ENCODE measurements at places on chromosomes 2 and 18.
A peak's percentile ranks its signal among the peaks of the same experiment; 100 is the strongest.

GRCh38 chr2:33518929-33519328, 42.5 kb downstream of the RASGRP3 start:
- no peak for DNase-seq

GRCh38 chr2:240510513-240511210, 47.1 kb downstream of the ANKMY1 start:
- no peak for DNase-seq

- DNase-seq: no peak
These were observed 26.7 kb downstream of the LHCGR start for GRCh38 chr2:48728840-48729239.

GRCh38 chr2:165857876-165858275, 63.8 kb upstream of the GALNT3 start:
- no peak for DNase-seq

- peak; percentile 26 for DNase-seq
These were observed 633 bp downstream of the NABP1 start for GRCh38 chr2:191678437-191679100.

DNA sequence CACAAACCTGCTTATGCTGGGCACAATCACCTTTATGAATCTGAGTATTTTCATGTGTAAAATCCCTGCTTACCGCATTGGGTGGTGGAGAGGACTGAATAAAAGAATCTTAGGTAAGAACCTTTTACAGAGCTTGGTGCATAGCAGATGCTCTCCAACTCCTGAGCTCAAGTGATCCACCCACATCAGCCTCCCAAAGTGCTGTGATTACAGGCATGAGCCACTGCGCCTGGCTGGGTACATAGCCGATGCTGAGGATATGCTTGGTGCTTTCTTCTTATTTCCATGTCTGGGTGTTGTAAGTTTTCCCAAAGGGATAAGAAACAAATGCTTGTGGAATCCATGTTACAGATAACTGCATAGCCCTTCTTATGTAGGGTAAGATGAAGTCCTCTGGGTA, 244.3 kb upstream of the PXDN start:
- DNase-seq: no peak

GRCh38 chr18:74497324-74497676, 1.1 kb downstream of the CNDP2 start:
- no peak for DNase-seq

DNA sequence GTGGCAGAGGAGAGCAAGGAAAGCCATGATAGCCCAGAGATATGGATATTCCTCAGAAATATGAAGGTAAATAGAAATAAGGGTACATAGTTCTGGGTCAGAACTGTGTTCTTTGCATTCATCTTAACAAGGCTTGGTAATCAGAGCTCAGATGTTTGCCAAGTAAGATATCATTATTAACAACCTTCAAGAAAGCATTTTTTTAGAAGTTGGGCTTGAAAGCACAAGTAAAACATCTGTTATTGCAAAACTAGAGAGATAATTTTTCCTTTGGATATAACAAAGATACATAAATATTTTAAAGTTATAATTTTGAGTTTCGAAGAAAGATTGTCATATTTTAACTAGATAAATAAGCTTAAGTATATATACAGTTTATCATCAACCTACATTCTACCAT, 171.4 kb downstream of the ZNF804A start:
- no peak for DNase-seq

- no peak for DNase-seq
These were observed 109.8 kb downstream of the FSHR start for GRCh38 chr2:49044350-49045079.

DNA sequence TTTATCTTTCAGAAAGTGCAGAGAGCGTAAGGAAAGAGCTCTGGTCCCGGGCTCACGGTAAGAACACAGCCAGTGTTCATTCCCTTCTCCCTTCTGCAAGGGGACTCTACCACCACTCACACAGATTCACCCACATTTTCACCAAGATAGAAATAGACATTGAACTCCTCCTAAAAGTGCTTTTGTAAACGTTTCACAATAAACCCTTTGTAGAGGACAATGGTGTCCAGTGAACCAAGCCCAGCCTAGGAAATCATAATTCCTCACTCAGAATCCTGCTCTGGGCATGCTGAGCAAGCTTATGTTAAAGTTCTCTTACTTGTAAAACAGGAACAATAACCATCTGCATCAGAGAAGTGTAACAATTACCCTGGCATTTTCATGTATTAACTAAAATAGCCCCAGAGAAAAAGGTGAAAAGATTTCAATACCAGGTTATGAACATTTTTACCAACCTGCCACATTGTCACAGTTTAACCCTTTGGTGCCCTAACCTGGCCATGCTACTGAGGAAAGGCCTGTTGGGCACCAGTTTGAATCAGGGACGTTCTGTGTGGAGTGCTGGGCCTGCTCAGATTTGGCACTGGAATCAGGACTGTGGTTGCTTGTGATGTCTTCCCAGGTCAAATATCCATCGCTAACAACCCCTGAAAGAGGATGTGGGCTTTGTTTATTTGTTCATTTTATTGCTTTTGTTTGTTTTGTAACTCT, 22.5 kb upstream of the NDUFV2 start:
- no peak for DNase-seq

GRCh38 chr18:67733088-67733487, 216.6 kb upstream of the DSEL start:
- DNase-seq: no peak

- DNase-seq: no peak
These were observed 135.8 kb upstream of the SMAD2 start for GRCh38 chr18:48066225-48066652.

GRCh38 chr2:239239607-239240413, 161.0 kb downstream of the HDAC4 start:
- no peak for DNase-seq

- DNase-seq: no peak
These were observed 290.8 kb upstream of the MYT1L start for GRCh38 chr2:2621855-2622254.

GRCh38 chr2:202780514-202781021, 91.0 kb downstream of the ICA1L start:
- DNase-seq: no peak

DNA sequence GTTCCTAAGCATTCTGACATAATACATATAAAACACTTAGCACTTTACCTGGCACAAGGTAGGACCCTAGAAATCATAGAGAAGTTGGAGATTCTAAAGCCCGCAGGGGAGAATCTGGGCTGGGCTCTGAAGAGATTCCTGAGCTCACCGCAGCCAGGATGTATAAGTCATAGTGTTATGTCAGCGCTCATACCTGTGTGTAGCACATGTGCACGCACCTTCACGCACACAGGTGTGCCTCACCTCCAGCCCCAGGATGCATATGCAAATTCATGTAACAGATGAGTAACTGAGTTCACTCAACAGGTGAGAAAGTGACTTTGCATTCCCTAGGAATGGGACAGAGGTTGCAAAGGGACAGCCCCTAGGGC, 7.9 kb upstream of the SDC1 start:
- DNase-seq: no peak

- no peak for DNase-seq
These were observed 65.7 kb downstream of the MCFD2 start for GRCh38 chr2:46849721-46850556.

DNA sequence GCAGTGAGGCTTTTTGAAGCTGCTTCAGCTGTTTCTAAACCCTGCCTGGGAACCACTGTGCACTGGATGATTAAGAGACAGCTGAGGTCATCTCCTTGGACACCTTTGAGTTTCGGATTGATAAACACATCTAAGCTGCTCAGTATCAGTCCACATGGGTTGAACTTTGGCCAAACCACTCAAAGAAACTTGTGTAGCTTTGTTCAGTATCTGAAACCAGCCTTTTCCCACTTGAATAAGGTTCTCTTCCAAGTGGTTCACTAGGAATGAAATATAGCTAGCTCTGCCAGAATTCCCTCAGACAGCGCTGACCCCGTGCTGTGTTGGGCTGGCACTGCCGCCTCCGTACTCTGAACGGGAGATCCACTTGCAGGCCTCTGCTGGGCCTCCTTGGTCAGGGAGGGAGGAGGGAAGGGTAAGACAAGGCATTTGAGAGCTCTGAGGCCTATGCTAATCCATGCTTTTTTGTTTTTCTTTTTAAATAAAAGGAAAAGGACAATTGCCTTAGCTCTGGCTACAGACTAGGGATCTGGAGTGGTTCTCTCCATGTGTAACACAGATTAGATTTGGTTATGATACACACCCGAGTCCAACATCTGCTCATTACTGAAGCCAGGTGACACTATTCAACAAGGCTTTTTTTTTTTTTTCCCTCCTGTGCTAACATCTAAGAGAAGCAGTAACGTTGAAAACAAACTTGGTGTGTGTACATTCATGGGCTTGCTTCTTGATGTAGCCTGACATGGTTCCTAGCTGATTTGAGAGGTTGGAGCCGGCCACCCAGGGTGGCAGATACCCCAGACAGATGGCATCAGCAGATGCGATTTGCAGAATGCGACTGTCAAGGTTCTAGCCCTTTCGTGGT, 67.7 kb downstream of the NCK2 start:
- no peak for DNase-seq

GRCh38 chr2:160315337-160315736, 115.3 kb upstream of the ITGB6 start:
- no peak for DNase-seq

GRCh38 chr2:200308546-200309295, 2.2 kb downstream of the SPATS2L start:
- no peak for DNase-seq

DNA sequence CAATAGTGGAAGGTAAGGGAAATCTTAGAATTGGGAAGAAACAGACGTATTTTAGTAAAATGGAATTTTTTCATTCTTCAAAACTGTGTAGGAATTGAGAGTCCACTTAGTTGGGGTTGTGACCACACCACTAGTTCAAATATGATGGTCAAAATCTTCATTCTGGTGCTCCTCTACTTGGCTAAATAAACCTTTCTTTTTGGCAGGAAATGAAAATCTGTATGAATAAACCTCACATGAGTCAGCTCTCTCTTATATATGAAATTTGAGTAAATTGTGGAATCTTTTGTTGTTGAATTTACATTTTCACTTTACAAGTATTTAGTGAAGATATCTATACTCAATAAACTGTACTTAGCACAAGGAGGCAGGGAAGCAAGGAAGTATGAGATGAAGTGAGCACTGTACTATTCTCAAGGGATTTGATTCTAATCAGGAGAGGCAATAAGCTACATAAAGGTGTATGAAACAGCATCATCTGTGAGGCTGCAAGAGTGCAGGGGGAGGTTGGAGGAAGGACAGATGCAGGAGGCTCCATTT, 20.5 kb downstream of the IL18R1 start:
- no peak for DNase-seq
